ENCODE measurements at places on chromosomes 1 and 21.
A peak's percentile ranks its signal among the peaks of the same experiment; 100 is the strongest.

DNA sequence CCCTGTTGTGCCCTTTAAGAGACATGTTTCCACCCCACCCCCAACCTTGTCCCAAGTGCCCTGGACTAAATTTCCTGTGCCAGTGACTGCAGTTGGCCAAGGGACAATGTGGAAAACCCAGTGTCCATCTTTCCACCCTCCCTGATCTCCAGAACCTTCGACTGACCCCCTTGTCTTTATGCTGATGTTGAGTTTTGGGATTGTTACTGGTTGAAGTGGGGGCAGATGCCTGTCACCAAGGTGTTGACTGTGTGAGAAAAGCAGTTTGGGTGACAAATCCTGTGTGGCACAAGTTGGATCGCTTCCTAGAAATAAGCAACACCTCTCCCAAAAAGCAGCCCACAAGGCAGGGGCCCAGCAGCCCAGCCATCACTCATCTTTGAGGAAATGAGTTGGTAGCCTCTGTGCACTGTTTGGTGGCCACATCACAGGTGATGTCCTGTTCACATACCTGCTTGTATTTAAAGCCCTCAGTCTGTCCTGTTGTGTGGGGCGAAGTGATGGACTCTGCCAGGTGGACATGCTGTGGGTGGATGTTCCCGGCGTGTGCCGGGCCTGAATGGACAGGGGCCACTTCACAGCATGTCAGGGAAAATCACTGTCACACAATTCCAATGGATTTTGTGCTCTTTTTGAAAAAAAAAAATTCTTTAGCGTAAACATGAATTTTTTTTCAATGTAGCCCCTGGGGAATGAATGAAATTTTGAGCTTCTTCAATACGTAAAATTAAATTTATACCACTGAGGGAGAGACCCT is 6.6 kb upstream of the MIIP start:
- DNase-seq = no peak

DNA sequence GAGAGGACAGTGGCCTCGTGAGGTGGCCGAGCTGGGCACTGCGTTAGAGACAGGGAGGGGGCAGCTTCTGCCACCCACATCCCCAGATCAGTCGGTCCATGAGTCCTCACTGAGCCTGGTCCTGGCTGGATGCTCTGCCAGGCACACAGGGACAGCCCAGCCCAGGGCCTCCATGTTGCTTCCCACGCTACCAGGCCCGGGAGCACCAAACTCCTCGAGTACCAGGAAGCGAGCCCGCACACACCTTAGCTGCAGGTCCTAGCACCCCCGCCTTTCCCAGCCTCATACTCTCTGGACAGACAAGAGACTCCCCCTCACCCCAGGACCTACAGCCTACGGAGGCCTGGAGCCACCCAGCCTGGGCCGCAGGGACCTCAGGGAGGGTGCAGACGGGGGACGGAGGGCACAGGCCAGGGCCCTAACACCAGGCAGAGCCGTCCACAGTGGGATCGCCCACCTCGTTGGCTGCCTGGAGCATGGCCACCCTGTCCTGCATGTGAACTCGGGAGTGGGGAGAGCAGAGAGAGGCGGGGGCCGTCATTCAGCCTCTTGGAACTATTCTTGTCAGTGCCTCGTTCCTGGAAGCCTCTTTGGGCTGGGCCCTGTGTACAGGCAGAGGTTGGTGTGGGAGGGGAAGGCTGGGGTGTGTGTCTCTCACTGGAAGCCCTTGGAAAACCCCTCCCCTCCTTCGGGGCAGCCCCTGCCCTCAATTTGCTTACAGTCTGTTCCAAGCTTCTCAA is 90.9 kb upstream of the RUNX3 start:
- no peak for DNase-seq

GRCh38 chr1:112245114-112245513 is 150.9 kb upstream of the CTTNBP2NL start:
- no peak for DNase-seq

- DNase-seq = no peak
Measured at GRCh38 chr1:8157765-8158164, 131.7 kb upstream of the ERRFI1 start.

GRCh38 chr1:39894884-39895495 is 6.7 kb downstream of the MYCL start:
- DNase-seq = no peak

GRCh38 chr1:30135698-30136097 is 587.7 kb downstream of the MATN1 start:
- no peak for DNase-seq

DNA sequence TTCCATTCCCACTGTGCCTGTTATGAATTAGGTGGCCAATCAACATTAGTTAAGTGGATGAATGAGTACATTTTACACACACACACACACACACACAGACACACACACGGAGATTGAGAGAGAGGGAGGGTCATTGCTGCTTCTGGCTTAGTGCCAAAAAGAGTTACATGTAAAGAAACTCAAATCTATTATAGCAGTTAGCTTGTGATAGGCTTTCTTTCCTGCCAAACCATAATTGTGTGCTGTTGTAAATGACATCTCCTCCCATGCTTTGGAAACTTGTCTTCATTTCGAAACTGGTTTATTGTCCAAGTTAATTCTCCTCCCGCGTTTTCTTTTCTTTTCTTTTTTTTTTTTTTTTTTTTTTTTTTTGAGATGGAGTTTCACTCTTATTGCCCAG is 1.4 kb upstream of the MT1HL1 start:
- no peak for DNase-seq

DNA sequence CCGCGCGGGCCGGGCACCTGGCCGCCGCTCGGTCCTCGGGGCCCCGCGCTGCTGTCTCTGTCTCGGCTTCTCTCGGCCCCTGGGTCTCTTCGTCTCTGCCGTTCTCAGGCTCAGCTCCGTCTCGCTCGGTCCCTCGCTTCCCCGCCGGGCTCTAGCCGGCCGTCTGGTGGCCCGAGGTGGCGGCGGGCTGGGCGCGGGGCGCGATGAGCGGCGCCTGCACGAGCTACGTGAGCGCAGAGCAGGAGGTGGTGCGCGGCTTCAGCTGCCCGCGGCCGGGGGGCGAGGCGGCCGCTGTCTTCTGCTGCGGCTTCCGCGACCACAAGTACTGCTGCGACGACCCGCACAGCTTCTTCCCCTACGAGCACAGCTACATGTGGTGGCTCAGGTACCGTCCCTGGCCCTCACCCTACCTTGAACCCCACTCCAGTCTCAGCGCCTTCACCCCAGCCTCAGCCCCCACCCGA is 355 bp downstream of the SHISAL2A start:
- no peak for DNase-seq

- DNase-seq = no peak
Measured at GRCh38 chr1:55968661-55969060, 610.7 kb downstream of the PLPP3 start.

- no peak for DNase-seq
Measured at GRCh38 chr1:192904438-192904895, 95.6 kb downstream of the RGS2 start.

DNA sequence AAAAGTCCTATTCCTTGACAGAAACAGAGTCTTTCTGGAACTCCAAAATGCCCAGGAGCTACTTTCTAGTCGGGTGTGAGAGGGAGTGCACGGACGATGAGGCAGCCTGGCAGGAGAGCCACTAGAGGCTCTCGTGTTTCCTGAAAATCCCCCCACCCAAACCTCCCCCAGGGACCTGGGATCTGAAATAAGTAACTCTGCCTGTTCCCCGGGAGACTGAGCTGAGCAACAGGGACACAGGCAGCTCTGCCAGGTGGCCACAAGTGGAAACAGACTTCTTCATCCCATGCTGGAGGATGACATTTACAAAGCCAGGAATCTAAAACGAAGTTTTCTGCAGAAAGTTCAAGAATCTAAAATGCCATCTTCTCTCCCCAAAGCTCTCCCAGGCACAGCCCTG is 77.1 kb downstream of the ITPKB start:
- DNase-seq = peak; percentile 32

- DNase-seq = no peak
Measured at GRCh38 chr1:37465593-37466517, 8.5 kb upstream of the ZC3H12A start.

GRCh38 chr1:169925505-169926482 is 32.1 kb upstream of the SCYL3 start:
- DNase-seq = no peak

DNA sequence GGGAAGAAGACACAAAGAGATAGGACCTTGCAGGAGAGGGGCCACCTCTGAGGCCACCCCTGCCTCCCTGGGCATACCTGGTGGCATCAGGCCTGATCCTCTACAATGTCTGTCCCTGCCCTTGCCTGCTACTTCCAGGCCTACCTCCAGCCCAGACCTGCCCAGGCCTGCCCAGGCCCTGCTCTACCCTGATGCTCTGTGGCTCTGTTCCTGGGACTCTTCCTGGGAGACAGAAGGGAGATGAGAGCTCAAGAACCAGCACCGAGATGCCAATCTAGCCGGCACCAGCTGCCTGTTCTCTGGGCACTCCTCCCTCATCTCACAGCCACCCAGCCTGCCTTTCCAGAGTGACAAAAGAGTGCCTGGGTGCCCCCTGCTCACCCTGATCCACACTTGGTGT is 2.7 kb downstream of the CELF3 start:
- no peak for DNase-seq

DNA sequence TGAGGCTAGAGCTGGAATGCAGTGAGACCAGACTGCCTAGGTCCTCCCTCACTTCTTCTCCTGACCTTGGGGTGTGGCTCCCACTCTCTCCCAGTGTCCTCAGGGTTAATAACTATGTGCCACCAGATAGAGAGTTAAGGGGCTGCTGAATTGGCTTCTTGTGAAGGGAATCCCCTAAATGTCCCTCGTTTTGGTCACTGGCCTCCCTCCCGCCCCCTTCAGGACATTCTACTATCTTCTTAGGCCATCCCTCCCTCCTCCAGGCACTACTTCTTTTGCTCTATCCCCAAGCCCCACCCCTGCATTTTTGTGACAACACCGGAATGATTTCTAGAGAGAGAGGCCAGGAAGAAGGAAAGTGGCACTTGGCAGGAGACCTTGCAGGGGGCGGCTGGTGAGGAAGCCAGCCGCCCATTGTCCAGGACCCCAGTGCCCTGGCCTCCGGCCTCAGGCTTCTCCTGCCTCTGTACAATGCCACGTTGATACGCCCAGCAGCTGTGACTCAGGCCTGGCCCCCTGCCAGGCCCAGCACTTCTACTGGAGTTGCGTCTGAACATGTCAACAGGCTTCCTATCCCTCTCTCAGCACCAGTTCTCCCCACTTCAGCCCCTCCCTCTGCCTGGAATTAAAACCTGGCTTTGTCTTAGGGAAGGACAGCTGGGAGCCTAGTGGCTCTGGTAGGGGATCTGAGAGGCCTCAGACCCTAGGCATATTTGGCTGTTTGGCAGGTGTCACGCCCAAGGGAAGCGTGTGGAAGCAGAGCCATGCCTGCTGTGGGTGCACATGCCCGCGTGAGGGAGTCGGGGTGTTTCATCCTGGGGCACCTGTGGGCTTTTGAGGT is 9.1 kb downstream of the LMNA start:
- DNase-seq = peak; percentile 89

GRCh38 chr1:221227872-221228337 is 348.7 kb downstream of the HLX start:
- no peak for DNase-seq

- no peak for DNase-seq
Measured at GRCh38 chr1:5370311-5370710, 621.9 kb downstream of the NPHP4 start.

DNA sequence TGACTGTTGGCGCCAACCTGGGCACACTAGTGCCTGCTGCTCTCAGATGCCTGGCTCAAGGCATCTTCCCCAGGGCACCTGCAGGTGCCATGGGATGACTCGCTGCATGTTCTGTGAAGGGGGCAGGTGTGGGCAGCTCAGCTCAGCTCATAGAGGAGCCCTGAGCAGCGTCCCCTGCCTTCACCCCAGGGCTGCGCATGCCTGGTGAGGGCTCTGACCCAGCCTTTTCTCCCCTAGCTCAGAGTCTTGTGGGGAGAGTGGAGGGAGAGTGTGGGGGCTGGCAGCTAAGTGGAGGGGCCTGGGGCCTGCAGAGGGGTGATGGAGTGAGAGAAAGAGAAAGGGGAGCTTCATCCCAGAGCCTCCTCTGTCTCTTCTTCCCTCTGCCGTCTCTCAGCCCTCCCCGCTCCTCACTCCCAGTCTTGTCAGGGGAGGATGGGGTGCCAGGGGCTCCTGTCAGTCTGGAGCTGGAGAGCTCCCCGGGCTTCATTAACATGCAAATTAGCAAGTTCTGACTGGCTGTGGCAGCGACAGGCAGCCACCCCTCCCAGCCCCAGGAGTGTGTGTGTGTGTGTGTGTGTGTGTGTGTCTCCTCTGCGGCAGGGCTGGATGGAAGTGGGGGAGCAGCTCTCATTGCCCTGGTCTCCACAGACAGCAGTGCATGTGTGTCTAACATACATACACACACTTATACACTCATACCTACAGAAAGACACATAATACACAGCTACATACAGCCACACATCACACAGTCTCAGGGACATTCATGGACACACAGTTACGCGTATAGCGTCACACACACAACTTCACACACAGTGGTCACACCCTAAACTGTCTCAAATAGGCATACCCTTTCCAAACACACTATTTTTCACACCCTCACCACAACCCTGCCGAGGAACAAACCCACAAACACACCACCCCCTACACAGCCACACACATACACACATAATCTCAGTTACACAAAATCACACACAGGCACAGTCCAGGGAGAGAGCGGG is 34.0 kb downstream of the FOXO6 start:
- DNase-seq = no peak

DNA sequence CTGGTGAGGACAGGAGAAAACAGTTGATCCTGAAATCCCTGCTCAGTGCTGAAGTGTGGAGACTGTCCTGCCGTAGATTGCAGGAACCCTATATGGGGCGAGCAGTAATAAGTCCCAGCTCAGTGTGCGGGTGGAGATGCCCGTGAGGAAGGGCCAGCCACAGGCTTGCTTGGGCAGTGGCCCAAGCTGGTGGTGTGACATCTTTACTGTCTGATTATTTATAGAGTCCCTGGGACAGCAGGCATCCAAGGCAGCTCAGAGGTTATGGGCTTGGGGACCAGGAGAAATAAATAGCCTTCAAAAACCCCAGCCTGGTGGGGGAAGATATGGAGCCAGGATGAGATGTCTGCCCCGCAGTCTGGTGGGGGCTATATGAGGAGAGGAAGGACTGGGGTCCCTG is 170.7 kb upstream of the POU3F1 start:
- no peak for DNase-seq

DNA sequence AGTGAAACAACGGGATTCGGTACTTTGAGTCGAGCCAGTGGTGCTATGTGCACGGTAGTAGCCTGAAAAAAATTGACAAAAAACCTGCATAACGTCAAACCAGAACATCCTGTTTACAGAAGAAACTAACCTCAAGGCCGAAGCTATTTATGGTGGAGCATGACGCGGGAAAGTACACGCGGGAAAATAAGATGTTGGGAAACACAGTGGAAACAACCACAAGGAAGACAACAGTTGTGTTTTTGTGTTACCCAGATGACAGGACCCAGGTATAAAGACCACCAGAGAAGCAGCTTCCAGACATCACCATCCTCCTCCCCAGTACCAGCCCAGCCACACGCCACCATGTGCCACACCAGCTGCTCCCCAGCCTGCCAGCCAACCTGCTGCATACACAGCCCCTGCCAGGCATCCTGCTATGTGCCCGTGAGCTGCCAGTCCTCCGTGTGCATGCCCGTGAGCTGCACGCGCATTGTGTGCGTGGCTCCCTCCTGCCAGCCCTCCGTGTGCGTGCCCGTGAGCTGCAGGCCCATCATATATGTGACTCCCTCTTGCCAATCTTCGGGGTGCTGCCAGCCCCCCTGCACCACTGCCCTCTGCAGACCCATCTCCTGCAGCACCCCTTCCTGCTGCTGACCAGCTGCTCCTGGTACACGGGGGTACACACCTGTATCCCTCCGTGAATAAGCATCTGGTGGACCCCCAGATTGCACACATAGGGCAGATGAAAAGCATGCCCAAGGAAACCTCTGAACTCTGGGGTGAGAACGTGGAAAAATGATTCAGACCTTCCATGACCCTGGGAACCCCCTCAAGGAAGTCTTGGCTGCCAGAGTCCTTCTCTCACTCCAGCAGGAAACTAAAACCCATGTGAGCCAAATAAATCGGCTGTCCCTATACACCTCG is at the start of gene KRTAP12-3:
Gene KRTAP12-3 (plus strand): TSS at position 298 of the 906 bp plus-strand sequence. CDS start 48 bp downstream, at position 346.
- DNase-seq = no peak

Data from NCI-H524 treated with DMSO at 0.1 percent for 48 hours (cell line).